ENCODE measurements at places on chromosomes 7 and 10.
A peak's percentile ranks its signal among the peaks of the same experiment; 100 is the strongest.

- DNase-seq: no peak
These were observed 350.6 kb downstream of the TFEC start for GRCh38 chr7:115679976-115680375.

DNA sequence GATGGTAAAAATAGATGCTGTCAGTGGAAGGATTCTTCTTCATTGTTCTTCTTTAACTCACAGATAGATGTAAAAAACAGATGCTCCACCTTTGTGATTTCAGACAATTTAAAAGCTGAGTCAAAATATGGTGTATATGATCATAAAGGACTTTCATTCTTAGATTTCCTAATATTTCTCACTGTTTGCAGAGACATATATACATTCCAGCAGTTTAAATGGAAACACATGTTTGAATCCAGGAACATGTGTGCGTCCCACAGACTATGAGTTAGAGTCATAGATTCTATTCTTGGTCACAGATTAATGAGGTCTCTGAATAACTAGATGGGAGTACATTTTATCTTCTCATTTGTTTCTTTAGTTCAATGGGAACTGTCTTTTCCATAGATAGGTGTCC lies 109.6 kb downstream of the BICC1 start:
- no peak for DNase-seq

DNA sequence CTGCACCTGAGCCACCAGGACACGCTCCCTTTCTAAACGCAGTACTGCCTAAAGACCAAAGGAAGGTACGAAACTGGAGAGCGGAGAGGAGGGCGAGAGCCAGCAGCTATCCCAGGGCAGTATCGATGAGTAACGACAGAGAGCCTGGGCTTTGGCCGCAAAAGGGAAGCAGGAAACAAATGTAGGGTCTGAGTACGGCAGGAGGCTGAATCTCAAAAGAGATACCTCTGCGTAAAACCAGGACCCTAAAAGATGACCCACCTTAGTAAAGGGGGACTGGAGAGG lies 20.4 kb downstream of the PARP12 start:
- no peak for DNase-seq

- no peak for DNase-seq
These were observed 4.1 kb downstream of the OR9A4 start for GRCh38 chr7:141920281-141920680.

- no peak for DNase-seq
These were observed 75.6 kb upstream of the GPR22 start for GRCh38 chr7:107394276-107394675.

- DNase-seq: peak; percentile 48
These were observed 822 bp downstream of the ZNF800 start for GRCh38 chr7:127391591-127392181.

GRCh38 chr7:74030861-74031260 lies 2.9 kb downstream of the ELN start:
- DNase-seq: no peak

DNA sequence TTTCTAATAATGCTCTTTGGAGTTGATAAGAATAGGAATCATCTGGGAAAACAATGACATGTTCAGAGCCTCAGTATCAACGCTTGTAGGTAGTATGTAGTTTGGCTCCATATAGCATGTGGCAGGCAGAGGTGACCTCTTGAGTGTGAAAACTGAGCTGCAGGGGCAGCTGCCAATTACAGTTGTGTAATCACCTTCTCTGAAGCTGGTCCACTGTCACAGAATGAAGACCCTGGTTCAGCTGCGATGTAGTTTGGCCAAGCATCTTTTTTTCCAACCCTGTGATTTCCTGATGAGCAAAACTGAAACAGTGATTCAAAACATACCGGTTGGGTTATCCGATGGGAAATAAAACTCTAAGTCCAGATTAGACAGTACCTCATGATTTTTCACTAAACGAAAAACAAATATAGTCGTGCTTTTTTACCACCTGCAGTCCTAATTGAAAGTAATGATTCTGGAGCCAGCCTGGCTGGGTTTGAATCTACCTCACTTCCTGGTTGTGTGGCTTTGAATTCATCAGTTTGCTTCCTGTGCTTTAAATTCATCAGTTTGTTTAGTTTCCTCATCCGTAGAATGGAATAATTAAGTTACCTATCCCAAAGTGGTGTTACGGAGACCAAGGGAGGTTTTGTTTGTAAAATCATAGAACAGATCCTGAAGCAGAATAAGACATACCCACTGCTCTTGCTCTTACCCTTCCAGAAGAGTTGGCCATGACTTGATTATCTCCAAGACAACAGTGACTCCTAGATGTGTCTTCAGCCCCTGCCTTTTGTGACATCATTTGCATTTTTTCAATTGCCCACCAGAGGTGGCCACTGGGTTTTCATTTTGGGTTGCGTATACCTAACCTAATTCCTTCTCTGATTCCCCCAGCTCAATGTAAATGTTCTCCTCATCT lies 87.4 kb downstream of the CELF2 start:
- DNase-seq: no peak

GRCh38 chr7:33965183-33965744 lies 59.9 kb downstream of the BMPER start:
- DNase-seq: no peak

DNA sequence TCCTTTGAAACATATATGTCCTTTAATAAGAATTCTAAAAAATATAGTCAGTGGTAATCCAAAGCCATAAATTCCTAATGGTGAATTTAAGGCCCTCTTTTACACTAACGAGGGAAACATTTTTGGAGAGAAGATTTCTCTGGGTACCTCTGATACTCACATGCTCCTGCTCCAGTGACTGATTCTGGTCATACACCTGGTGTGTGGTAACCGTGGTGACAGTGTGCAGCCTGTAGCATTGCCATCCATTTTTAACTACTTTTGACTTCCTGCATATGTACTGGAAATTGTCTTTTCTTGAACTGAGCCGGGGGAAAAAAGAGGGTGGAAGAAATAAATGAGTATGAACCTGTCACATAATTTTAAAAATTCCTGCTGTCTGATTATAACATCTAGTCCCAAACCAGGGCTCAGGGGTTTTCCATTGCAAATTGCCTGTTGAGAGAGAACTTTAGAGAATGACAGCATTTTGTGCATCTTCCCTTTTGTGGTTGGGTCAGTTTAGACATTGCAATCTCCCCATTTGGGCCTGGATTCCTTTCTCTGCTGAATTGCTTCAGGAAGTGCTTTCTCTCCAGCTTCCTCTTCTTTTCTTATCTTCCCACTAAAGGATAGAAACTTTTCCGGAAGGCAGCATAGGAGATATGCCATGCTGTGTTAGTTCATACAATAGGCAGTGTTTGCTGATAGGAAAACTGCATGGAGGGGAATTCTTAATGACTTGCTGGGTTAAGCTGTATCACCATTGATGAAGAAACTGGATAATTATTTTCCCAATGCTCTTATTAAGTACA lies 125.5 kb downstream of the GRM3 start:
- no peak for DNase-seq

DNA sequence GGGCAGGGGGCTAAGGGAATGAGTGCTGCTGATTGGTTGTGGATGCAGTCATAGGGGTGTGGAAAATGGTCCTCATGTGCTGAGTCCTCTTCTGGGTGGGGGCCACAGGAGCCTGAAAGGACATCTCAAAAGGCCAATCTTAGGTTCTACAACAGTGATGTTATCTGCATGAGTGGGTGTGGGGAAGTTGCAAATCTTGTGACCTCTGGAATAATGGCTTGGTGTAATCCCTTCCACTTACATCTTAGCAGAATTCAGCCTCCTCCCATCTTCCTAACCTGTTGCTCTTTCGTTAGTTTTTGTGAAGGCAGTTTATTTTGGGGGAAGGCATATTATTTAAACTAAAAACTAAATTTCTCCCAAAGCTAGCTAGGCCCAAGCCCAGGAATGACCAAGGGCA lies 42.0 kb upstream of the OIT3 start:
- no peak for DNase-seq

DNA sequence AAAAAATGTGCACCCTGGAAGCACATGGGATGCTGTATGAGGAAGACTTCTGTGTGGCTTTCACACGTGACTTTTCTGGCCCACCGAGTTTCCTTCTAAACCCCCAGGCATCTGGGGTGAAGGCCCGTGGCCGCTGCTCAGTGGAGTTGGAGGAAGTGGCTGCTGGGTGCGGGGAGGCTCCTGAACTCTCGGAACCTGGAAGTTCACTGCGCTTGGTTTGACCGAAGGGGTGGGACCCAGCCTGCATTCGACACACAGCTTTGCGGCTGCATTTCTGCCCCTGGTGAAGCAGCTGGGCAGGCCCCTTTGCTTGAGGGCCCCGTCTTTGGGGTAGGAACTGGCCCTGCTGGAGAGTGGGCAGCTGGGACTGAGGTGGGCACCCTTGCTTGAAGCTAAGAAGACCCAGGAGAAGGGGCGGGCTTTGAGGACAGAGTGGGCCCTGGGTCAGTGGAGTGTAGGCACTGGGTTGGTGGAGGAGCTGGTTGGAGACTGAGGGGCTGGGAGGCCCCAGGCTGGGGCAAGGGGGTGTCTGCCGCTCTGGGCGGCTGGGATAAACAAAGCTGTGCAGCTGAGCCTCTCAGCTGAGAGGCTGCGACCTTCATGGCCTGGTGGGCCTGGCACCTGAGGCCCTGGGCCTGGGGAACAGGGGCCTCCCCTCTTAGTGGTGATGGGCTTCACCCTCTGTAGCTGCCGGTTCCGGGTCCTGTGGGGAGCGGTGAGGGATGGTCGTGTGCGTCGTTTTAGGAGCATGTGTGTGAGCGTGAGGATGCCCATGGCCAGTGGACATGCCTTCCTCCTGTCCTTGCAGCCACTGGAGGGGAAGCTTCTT lies 78.0 kb downstream of the INPP5A start:
- no peak for DNase-seq

- DNase-seq: no peak
These were observed 153.2 kb upstream of the SLC13A1 start for GRCh38 chr7:123352973-123353372.

GRCh38 chr10:3476640-3477448 lies 304.3 kb upstream of the PITRM1 start:
- no peak for DNase-seq

GRCh38 chr7:112495810-112496462 lies 15.1 kb downstream of the LSMEM1 start:
- DNase-seq: peak; percentile 22

GRCh38 chr10:94344522-94345122 lies 18.1 kb downstream of the NOC3L start:
- DNase-seq: no peak

GRCh38 chr7:98034081-98035035 lies 44.4 kb upstream of the OCM2 start:
- DNase-seq: no peak

DNA sequence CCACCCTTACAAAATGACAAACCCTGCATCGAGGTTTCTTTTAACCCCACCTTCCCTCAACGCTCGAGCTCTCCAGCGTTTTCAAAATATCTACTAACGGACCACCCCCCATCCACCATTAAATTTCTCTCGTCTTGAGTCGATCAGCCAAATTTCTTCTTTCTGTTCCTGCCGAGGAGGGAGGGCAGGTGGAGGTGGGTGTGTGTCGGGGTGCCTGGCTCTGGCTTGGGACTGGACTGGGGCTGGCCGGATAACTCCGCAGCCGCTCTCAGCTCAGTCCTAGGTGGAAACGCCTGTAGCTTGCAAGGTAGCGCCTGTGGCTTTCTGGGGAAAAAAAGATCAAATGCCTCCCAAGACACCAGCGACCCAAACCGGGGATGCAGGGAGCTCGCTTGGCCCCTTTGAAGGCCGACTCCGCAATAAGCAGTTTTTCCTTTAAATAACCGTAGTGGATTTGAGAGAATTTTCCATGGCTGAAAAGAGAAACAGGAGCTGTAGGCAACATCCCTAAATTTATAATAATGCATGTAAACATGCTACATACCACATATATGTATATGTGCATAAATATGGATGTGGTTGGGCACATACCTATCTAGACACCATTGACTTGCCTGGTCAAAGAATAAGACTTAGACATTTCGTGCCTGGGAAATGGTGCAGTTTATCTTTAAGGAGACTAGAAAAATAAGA lies 1.9 kb upstream of the TMEM178B start:
- DNase-seq: no peak

DNA sequence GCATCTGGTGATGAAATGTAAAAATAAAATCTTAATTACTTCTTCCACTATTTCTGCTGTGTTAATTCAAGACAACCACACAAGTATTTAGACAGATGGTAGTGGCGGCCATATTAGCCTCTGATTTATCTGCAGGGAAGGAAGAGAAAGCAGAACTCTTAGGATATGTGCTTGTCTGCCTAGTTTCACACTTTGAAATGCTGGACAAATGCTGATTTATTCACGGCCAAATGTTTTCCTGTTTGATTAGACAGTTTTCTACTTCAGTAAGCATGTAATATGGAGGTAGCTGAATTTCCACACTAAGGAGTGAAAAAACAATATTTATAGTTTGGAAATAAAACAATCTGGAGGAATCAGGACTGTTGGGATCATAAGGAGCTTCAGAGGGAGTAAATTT lies 158.1 kb downstream of the AGMO start:
- DNase-seq: no peak

DNA sequence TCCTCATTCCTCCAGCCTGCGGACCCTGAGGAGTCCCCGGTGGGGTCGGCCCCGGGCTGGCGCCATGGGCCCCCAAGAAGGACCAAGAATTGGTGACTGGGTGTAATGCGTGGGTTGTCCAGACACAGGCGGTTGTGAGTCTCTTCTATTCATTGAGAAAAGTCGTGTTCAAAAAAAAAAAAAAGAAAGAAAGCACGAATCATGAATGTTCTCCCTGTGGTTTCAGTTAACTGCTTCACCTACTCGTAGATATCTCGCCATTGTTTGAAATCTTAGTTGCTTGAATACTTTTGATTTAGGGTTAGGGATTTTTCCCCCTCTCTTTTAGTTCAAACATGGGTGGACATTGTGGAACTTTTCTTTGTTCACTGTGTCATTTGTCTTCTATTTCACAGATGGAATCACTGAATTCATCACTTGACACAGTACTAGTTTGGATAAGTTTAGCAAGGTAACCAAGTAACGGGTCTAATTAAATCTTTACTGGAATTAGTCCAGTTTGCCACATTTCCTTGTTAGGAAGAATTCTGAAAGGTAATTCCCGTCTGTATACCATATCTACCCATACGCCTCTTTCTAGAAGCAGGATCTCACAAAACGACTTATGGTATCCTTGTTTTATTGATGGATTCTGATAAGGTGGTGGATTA lies 775 bp downstream of the STARD3NL start:
- DNase-seq: no peak

- DNase-seq: no peak
These were observed 195.4 kb downstream of the COBL start for GRCh38 chr7:51121036-51121790.

- no peak for DNase-seq
These were observed 113.4 kb downstream of the DIP2C start for GRCh38 chr10:576130-576465.

- no peak for DNase-seq
These were observed 74.0 kb downstream of the SCRN1 start for GRCh38 chr7:29915481-29916215.

- no peak for DNase-seq
These were observed 2.4 kb downstream of the NAMPT start for GRCh38 chr7:106282390-106282789.

GRCh38 chr10:87079106-87079836 lies 15.4 kb downstream of the GLUD1 start:
- DNase-seq: no peak

GRCh38 chr10:96402417-96403305 lies 43.9 kb upstream of the OPALIN start:
- DNase-seq: no peak

GRCh38 chr7:116316838-116317628 lies 106.7 kb downstream of the TES start:
- peak; percentile 28 for DNase-seq

- no peak for DNase-seq
These were observed 26.9 kb upstream of the TPK1 start for GRCh38 chr7:144862612-144863319.
